Stimulated activated CD4-positive, alpha-beta T cell treated with anti-CD3 and anti-CD28 coated beads, Interleukin-4, amount 100 ng/mL, for 4 hours (primary cell): ENCODE measurements at places on chromosomes 6 and 20.

- no peak for DNase-seq
Observed at GRCh38 chr6:167401525-167402194, 76.8 kb downstream of the TTLL2 start.

DNA sequence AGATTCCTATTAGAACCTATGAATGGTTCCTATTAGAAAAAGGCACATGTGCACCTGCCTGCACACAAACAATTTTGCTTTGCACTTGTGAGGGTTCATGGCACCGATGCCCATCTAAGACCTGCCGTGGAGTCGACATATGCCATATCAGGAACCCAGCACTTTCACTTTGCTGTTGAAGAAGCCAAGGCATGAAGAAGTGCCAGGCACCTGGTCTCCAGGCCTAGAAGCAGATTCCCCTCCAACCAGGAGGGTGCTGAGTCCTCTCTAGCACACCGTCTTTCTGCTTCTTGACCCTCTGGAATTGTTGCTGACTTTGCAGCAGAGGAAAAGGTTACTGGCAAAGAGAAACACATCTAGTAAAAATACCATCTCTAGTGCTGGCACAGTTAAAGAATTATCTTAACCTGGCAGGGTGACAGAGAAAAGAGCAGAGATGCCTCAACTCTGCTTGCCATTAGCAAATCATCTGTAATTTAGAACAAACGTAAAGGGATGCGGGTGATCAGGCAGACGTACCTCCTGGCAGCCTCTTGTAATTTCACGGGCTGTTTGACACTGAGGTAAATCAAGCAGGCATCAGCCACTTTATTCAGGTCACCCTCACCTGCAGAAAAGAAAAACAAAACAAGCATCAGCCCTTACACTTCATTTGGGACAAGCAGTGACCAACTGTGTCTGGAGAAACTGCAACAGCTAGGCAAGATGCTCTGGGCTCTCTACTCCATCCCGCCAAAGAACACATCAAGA, 37.2 kb downstream of the TTI1 start:
- no peak for DNase-seq

DNA sequence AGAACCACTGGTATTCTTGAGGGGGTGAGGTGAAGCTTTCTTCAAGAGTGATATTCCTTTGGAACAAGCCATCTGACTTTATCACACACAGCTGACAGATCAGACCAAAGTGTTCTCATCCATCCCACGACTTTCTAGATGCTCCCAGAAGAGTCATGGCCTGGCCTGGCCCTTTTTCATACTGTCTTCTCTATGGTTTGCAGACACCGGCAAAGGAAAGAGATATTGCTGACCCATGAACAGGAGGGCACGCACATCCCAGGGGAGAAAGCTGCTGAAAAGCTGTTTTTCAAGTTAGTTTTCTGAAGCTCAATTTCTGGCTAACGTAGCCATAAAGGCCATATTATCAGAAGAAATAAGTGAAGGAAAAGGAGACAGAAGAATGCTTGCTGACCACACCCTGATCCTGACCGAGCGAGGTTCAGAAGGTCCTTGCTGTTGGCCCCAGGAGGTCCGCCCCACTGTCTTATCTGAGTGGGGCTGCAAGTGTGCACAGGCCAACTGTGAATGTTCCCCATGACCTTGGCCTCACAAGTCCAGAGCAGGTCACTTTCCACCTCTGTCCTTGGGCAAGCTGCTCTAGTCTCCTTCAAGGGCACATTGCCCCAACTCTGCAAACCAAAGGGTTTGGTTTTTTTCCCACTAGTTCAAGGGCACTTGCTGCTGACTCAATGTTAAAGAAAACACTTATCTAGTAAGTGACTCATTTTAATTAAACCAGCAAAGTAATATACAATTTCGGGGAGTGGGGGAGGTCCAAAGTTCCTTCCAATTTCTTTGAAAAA, 2.0 kb downstream of the ACSS1 start:
- no peak for DNase-seq

DNA sequence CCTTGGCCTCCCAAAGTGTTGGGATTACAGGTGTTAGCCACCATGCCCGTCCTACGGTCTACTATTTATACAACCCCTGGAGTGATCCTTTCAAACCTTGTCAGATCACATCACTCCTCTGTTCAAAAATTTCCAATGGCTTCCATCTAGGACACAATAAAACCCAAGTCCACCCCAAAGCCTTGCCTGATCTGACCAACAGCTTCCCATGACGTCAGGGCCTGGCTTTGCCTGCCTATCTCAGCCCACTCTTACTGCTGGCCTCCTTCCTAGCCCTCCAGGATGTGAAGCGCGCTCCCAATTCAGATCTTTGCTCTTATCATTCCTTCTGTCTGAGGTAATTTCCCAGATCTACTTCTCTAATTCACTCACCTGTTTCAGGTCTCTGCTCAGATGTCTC, 128.4 kb downstream of the LINC00237 start:
- no peak for DNase-seq

- DNase-seq = no peak
Observed at GRCh38 chr20:25574411-25574810, 10.9 kb downstream of the NINL start.

GRCh38 chr6:31557443-31558317, 10.3 kb downstream of the NFKBIL1 start:
- no peak for DNase-seq

DNA sequence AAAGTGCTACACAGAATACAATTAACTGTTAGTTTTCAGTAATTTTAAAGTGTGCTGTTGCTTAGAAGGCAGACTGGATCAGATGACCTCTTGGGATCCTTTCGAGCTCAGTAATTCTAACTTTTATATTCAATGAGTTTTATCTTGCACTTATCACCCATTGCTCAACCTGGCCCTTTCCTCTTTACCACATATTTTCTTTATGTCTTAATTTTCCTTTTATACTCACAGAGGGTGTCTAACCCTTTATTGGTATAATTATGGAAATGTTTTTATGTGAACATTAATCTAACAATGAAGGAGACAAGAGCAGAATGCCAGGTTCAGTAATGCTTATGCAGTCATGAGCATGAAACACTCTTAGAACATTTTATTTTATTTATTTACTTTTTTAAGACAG, 39.7 kb upstream of the CARMIL1 start:
- DNase-seq = no peak

GRCh38 chr6:11214084-11214833, 18.2 kb downstream of the NEDD9 start:
- DNase-seq = no peak

DNA sequence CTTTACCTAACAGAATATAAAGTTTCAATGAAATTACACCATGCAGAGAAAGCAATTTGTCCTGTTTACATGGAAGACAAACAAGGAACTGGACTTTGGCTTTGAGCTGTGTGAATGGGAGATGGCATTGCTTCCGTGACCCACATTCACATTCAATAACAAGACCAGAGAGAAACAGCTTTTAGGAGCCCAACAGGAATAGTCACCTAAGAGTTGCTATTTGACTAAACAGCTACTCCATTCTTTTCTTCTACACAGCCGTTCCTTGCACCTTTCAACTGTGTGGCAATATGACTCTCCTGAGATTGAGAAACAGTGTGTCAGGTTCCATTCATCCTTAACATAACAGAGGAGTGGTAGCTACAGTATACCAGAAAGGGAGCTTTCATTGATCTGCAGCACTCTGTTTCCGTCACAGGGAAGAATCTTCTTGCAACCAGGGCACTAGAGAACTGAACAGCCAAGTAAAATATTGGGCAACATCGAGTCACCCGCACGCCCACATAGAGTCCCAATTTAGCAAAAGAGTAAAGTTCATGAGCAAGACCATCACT, 355.1 kb downstream of the HAO1 start:
- no peak for DNase-seq

GRCh38 chr20:3927486-3928291, 38.5 kb downstream of the PANK2 start:
- DNase-seq = no peak

DNA sequence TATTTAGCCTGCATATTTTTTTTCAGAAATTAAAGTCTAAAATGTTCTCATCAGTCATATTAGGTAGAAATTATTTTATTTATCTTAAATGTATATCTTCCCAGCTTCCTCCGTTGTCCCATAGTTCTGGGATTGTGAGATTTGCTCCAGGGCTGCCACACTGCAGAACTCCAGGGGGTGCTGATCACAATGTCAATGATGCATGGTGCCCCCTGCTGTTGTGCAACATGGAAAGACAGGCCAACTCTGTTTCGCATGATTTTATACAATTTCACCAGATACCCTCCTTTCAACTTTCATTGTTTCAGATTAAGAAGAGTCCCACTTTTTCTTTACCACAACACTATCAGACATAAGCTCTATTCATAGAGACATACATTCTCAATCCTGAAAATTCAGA, 35.9 kb downstream of the ID4 start:
- no peak for DNase-seq

DNA sequence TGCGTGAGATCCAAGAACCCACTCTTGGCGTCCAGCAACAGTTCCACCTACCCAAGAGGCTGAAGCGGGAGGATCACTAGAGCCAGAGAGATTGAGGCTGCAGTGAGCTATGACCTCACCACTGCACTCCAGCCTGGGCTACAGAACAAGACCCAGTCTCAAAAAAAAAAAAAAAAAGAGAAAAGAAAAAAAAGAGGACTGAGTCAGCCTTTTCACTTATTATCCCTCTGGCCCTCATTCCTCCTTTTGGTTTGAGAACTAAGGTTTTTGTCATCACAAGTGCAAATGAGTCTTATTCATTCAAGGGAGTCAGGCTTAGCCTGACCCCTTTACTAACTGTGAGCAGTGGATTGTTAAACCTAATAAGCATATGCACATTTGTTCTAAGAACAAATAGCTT, 37.9 kb upstream of the JARID2 start:
- no peak for DNase-seq

DNA sequence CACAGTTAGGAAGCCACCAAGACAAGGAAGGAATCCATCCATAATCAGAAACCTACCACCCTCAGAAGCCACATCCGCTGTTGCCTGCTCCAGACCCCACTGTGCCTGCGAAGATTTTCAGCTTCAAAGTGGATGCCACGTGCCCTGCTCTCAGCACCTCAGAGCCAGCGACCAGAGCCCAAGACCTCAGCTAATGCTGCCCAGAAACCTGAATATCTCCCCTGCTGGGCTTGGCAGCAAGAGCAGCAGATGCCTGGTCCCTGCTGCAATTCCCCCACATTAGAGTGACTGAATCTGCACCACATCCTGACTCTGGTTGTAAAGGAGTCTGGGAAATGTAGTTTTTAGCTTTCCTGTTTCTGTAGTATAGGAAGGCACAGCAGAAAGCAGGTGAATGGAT, 10.7 kb upstream of the ULBP3 start:
- no peak for DNase-seq

- DNase-seq = no peak
Observed at GRCh38 chr20:46741924-46742668, 32.6 kb downstream of the SLC2A10 start.

GRCh38 chr6:32147401-32148132, 4.2 kb downstream of the PRRT1 start:
- no peak for DNase-seq

DNA sequence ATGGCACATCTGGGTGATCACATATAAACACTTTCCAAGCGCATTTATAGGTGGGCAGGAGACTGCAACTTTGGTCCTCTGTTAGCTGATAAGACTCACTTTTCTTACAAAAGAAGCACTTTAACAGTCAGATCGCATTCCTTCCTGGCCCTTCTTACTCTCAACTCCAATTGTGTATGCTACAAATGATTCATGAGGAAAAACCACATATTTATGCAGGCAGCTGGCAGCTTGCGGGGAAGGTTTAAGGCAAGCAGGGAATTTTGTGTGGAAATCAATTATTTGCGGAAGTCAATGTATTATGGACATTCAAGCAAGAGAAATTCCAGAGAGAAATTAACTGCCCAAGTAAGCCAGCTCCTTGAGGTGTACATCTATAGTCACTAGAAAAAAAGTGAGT, 194.0 kb downstream of the PKHD1 start:
- no peak for DNase-seq

- peak; percentile 45 for DNase-seq
Observed at GRCh38 chr20:47487175-47487917, 14.3 kb upstream of the NCOA3 start.

- DNase-seq = no peak
Observed at GRCh38 chr6:113782636-113783035, 74.5 kb upstream of the MARCKS start.

DNA sequence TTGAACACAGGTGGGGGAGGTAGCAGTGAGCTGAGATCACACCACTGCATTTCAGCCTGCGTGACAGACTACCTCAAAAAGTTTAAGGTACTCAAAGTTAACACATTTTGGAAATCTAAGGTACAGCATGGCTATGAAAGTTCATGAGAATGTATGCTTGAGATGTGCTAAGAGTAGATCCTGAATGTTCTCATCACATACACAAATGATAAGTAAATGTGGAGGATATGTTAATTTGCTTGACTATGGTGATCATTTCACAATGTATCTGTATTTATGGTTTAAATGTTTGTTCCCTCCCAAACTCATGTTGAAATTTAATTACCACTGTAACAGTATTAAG, 20.1 kb upstream of the SERPINB1 start:
- no peak for DNase-seq

- DNase-seq = no peak
Observed at GRCh38 chr6:104613416-104614001, 246.2 kb downstream of the HACE1 start.

- no peak for DNase-seq
Observed at GRCh38 chr6:135025775-135026174, 28.8 kb downstream of the HBS1L start.
